Esophagus squamous epithelium (tissue), 5 donors: ENCODE measurements at places on chromosomes 6 and 20. TPM values are rescaled to one million over a fixed set of nuclear protein-coding genes. Genes with fewer than 3 reads are reported as not detected.

EEF1A2 gene
- 3.1 TPM for total RNA-seq

HSPA12B gene
- total RNA-seq = 0.64 TPM

ERVFRD-1 gene
- not detected for total RNA-seq

NDUFAF4 gene
- total RNA-seq = 23.1 TPM
